ENCODE measurements at places on chromosomes 7 and 10.

- DNase-seq = no peak
Measured at GRCh38 chr7:96899108-96899507, 106.2 kb upstream of the DLX6 start.

GRCh38 chr10:101221549-101221948 lies 7.7 kb downstream of the LBX1 start:
- DNase-seq = no peak

GRCh38 chr10:119368991-119369869 lies 161.9 kb downstream of the GRK5 start:
- no peak for DNase-seq

- DNase-seq = no peak
Measured at GRCh38 chr10:51137756-51138529, 63.7 kb downstream of the PRKG1 start.

DNA sequence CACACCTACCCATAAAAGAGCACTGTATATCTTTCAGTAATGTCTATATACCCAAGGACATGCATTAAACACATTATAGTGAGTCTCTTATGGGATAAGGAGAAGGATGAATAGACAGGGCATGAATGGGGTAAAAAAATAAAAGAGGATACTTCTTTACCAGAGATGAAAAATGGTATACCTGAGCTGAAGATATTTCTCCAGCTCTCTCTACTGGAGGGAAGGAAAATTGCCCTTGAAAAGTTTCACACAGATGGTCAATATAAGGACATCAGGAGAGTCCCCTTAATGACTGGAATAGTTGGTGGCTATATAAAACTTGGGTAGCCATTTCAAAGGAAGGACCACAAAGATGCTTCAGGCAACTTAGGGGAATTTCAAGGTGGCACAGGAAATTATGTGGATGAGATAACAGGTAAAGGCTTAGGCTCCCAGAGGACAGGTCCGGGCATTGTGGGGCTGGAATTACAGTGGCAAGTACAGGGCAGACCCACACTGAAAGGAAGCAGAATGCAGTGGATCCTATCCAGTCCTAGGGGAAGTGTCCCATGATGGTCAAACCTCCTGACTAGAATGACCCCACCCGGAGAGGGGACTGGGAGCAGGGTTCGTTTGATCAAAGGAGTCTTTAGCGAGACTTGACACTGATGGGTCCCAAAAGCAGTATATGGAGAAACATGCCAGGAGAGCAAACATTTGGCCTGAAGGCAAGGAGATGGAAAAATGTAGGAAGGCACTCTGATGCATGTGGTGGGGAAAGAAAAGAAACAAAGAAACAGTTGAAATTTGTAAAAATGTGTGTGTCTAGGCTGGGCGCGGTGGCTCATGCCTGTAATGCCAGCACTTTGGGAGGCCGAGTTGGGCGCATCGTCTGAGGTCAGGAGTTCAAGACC lies 35.6 kb downstream of the PLAU start:
- DNase-seq = no peak

DNA sequence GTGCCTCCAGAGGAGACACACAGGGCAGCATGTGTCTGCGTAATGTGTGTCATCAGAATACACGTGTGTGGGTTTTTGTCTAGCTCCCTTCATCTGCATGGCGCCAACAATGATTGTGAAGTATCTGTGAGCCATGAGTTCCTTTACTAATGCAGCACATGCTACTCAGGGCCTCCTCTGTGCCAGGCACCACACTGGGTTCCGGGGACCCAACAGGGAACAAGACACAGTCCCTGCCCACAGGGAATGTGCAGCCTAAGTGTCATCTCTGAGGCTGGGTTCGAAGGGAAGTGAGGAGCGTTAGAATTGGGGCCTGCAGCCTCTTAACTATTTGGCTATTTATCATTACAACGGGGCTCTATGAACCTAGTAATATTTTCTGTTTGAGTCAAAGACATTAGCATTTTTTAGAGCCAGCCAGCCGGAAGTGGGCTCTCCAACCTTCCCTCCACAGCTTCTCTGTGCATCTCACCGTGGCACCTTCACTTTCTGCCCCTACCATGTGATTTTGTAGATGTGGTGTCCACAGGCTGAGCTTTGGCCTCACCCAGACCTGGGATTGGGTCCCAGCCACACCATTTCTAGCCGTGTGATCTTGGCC lies 43.9 kb upstream of the SRGN start:
- no peak for DNase-seq

DNA sequence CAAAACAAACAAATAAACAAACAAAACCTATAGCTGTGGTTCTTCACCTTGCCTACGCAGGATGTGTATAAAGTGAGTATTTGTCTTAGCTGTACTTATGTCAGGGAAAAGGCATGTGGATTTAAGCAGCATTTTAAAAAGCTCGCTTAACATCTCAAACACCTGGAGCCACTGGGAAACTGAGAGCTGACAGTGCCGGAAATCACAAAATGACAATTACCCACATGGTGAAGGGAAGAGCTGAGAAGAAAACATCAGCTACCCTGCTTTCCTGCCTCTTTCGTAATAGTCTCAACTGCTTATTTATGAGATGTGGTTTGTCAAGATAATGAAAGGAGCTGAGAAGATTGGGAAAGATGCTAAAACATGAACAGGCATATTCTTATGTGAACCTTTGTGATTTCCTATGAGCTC lies 31.1 kb upstream of the MSMB start:
- DNase-seq = no peak

DNA sequence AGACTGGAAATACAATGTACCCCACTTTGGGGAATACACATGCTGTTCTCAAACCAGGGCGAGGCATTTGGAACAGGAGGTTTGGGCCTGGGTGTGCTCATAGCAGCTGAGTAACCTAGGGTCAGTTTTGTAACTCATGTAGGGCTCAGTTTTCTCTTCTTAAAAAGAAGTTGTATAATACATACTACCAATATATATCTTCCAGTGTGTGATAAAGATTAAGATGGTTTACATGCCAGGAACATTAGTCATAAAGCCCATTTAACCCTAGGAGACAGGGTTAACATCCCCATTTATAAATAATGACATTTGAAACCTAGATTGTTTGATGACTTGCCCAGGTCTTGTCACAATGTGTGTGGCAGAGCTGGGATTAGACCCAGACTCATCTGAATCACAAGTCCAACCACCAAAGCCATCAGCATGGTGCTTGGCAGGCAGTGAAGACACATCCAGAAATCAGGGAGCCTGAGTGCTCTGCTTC lies 6.0 kb downstream of the AKR1B10 start:
- DNase-seq = no peak

- DNase-seq = no peak
Measured at GRCh38 chr7:134771889-134772288, 7.5 kb upstream of the CALD1 start.

DNA sequence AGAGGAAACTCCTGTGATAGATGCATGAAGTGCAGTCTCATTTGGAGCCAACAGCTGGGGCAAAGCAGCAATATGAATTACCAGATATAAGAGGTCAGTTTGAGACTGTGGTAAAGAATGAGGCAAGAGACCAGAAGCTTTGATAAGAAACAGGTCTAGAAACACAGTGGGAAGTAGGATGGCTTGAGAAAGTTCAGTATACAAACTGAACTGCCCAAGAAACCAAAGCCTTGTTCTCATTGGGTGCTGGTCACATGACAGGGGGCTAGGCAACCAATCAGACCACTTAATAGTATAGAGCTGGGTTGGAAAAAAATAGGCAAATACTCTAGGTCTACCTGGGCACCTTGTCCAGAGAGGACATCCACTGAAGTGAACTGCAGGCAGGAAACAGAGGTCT lies 46.2 kb upstream of the PLCE1 start:
- DNase-seq = no peak

- DNase-seq = no peak
Measured at GRCh38 chr7:81527651-81528050, 242.2 kb downstream of the HGF start.

DNA sequence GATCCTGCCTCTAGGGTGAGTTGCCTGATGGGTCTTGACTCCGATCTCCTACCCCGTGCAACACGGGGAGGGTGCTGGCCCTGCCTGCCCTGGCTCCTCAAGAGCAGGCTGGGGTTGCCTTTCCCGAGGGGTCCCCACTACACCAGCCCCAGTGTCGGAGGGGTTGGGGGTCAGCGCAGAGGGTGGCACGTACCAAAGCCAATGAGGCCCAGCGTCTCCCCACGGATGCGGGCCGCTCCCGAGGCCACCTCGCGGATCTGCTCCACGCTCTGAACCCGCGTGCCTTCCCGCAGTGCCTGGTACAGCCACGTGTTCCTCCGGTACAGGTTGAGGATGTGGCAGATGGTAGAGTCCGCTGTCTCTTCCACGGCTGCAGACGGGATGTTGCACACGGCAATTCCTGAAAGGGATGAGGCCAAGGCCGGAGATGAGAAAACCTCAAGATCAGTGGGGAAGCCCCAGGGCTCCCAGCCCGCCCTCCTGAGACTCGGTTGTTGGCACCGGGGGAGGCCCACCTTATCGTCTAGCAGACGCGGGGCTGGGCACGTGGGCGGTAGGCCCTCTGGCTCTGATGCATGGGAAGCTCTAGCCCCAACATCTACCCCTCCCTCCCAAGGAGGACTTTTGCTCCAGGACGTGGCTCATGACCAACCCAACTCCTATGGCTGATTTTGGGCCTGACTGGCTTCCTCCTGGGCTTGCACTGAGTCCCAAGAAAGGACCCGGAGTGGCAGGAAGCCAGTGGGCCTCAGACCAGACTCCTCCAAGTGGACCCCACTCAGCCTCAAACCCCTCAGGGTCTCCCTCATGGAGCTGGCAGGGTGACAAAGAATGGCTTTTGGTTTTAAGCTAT lies 56.1 kb downstream of the ZRANB1 start:
- no peak for DNase-seq

DNA sequence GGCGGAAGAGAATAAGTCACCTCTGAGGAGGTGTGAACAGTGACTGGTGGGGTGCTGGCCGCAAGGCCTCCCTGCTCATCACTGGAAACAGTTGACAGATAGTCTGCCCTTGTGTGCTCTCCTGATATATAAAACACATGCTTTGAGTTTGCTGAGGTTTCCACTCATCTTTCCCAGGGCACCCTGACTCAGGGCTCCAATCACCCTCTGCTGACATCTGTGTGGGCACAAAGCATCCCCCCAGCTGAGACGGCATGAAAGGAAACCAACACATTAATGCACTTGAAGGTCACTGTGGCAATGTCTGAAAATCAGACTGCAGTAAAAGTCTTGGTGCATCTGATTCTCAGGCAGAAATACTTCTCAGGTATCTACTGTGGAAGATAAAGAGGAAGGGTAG lies 49.8 kb downstream of the EPDR1 start:
- no peak for DNase-seq

- DNase-seq = no peak
Measured at GRCh38 chr7:134730411-134730829, 49.0 kb upstream of the CALD1 start.

- no peak for DNase-seq
Measured at GRCh38 chr10:114208351-114208750, 29.2 kb downstream of the TDRD1 start.

DNA sequence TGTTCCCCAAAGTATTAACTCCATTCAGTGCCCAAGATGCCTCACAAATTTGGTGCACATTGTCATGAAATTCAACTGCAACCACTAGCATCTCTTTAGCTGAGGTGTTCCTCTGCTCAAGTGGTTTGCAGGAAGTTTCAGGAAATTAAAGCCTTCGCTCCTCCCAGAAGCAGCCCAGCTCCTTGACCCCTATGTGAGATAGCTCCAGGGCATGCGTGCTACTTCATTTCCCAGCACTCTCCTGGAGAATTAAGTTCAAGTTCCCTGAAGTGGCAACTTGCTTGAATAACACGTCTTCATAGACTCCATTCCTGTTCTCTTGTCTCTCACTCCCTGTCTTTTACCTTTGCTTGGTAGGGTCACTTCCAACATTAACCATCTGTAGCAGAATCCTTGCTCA lies 750.3 kb downstream of the REEP3 start:
- no peak for DNase-seq

DNA sequence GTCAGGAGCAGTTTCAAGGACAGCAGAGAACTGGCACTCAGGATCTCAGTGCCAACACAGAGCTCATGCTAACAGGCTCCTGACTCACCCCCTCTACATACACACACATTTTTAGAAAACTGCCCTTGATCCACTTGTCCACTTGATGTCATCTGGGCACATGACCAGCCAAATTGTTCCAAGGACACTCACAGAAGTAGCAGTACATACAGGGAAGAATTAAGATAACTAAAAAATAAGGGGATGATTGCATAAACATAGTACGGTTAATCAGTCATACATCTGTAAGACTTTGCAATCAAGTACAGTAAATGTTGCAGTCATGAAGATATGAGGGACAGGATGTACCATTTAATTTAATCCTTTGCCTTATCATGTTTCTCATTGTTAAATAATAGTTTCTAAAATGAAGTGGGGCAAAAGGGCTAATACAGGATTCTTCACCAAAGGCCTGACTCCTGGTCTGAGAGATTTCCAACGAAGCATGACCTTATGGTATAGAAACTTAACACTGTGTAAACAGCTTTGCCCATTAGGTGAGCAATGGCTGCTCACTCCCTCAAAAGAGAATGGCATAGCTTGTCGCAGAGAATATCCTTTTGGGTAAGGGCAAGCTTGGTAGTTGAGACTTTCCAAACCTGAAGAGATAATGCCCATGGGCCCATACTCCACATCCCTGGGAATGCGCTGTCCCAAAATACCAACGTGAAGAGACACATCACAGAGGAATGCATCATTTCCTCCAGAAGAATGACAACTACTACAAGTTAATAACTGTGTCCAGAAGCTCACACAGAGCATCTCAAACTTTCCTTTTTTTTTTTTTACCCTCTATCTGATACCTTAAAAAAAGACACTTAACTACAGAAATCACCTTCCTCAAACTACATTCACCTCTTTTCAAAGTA lies 94.1 kb downstream of the ARMH3 start:
- DNase-seq = no peak

- no peak for DNase-seq
Measured at GRCh38 chr10:18043148-18044006, 91.7 kb downstream of the SLC39A12 start.
